AG04450 (cell line): ENCODE measurements at places on chromosomes 13 and 19. TPM values are rescaled to one million over a fixed set of nuclear protein-coding genes. Genes with fewer than 3 reads are reported as not detected.

DNM2 gene
- polyA plus RNA-seq = 36.9 and 49.1 TPM in 2 replicates

PCDH17 gene
- polyA plus RNA-seq = not detected in 2 replicates

- no peak for DNase-seq
These were observed 51.6 kb downstream of the USP12 start for GRCh38 chr13:27120011-27120410.

ZNF575 gene
- polyA plus RNA-seq = 0.16 and 0.17 TPM in 2 replicates

GRCh38 chr19:55256562-55257460, 2.0 kb downstream of the PPP6R1 start:
- DNase-seq = no peak

DNAJC15 gene
- polyA plus RNA-seq = 45.3 and 48.6 TPM in 2 replicates

GRCh38 chr13:78657699-78658629, 991 bp downstream of the OBI1 start:
- DNase-seq = no peak

DNA sequence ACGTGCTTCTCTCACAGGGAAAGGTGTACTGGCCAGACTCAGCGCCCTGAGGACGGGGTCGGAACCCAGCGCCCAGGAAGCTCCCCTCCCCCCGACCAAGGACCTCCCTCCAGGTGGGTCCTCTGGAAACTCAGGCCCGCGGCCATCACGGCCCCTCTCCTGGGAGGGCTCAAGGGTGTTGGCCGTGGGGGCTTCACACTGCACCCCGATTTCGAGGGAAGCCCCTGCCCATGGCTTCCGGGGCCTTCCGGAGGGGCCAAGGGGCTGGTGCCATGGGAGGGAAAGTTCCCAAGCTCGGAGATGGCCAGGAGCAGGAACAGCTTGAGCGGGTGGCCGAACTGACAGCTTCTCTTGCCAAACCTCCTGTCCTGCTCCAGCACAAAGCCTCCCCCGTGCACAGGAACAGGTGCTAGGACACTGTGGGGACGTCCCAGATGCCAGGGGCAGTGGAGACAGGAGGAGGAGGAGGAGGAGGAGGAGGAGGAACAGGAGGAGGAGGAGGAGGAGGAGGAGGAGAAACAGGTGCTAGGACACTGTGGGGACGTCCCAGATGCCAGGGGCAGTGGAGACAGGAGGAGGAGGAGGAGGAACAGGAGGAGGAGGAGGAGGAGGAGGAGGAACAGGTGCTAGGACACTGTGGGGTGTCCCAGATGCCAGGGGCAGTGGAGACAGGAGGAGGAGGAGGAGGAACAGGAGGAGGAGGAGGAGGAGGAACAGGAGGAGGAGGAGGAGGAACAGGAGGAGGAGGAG, 10.0 kb downstream of the SBNO2 start:
- no peak for DNase-seq

FGF22 gene
- polyA plus RNA-seq = not detected in 2 replicates

- no peak for DNase-seq
These were observed 653 bp downstream of the CLEC4M start for GRCh38 chr19:7763696-7764095.

GRCh38 chr19:38429055-38429810, 3.2 kb upstream of the RASGRP4 start:
- DNase-seq = no peak

DNA sequence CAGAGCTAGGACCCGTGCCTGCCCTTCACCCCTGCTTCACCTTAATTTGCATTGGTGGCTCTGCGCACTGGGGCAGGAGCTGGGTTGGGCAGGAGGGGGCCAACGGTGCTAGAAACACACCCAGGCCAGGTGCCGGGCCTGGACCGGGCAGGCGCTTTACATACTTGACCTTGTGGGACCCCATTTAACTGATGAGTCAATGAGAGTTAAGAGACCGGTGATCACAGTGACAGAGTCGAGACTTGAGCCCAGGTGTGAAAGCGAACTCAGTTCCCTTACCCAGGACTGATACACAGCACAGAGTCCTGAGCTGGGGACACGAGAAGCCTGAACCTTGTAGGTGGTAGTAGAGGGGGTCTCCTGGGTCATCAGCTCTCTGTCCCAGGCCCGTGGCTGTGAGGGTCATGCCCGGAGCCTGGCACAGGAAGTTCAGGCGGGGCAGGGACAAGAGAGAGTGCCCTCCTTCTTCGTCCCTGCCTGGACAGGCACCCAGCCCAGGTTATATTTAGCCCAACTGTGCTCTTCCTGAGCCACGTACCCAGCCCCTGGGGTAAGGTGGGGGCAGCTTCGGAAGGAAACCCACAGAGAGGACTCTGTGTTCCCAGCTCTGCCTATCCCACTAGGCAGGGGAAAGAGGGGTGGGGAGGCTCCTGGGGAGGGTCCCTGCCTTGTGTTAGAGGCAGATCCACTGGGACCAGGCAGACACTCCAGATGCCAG, 1.9 kb downstream of the PRX start:
- no peak for DNase-seq

ZNF548 gene
- polyA plus RNA-seq = 12.7 and 14.2 TPM in 2 replicates

TINCR gene
- polyA plus RNA-seq = 0.04 TPM in 1 of 2 replicates, not detected in the other

DNA sequence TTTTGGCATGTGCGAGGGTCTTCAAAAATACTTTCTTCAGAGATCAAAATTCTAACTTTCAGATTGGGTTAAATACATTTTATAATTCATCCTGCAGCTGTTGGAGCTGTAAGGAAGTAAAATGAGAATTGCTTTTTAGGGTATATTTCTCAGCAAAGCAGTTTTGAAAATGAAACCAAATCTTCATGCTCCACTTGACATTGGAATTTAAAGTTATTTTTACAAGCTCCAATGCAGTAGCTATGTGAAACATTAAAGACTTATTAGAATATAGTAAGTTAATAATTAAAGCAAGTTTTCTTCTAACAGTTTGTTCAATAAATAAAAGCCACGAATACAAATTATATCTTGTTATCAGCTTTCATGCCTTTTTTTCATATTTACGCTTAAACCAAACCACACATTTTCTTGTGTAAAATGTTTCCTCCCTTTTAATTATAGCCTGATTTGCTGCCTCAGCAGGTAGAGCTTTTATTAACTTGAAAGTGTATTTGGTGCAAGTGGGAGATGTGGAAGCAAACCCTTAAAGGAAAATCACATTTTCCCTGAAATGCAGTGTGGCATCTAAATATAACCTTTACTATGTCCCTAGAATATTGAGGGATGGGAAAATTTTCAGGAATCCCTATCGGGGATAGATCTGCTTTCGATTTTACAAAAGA, 12.4 kb upstream of the MICU2 start:
- DNase-seq = no peak

GRCh38 chr13:90690458-90691080, 656.9 kb upstream of the MIR17HG start:
- no peak for DNase-seq

- no peak for DNase-seq
These were observed 238.0 kb downstream of the GGACT start for GRCh38 chr13:100350601-100351000.

RELB gene
- 9.9 and 13.9 TPM in 2 replicates for polyA plus RNA-seq

DNA sequence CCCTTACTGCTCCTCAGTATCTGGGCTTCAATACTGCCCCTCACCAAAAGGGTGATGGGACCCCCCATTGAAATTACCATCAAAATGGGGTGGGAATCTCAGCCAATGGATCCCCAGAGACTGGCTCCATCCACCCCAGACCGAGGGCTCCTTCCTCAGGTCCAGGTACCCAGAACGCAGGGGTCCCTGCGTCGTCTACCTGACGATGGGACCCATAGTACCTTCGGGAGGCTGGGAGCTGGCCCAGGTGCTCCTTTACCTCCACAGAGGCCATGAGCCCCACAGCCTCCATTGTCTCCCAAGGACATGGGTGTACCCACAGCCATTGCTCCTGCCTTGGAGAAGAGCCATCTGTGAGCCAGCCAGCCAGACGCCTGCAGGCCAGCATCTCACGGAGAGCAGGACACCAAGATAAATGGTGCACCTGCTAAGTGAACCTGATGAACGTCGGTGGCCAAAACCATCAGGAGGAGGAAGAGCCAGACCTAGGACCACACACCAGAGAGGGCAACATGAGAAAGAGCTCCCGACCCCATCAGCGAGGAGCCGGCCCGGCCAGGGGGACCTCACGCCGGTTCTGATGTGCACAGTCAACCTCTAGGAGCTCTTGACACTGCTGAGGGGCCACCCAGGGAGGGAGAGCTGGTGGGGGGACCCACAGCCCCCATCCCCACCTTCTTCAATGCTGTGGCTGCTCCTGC, 156.8 kb upstream of the SOX1 start:
- DNase-seq = no peak

DNA sequence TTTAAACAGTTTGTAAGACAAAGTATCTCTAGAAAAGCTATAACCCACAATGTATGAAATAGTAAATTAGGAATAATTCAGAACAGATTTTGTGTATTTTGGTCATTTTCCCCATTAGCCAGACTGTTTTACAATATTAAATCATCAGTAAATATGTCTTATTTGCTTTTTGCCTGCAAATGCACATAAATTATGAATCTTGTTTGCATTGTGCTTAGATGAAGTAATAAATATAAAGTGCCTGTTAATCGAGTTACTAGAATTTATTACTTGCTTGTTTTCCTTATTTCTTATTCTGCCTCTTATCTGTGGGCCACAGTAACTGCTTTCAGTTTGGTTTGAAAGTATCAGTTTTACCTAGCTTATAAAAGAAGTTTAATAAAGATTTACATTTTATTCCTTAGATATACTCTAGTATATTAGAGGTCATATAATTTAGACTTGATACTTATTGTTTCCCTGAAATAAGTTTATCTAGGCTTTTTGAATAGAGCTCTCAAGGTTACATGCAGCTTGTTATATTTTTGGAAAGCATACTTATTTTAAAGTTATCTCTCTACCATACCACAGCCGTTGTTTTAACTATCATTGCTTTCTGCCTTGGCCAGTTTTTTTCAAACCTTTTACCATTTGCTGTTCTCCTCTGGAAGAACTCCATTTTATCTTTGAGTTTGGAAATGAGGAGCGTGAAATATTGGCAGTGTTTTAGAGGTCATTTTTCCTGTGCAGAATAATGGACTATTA, 238.0 kb downstream of the NBEA start:
- no peak for DNase-seq

- no peak for DNase-seq
These were observed 5.4 kb upstream of the NDUFB7 start for GRCh38 chr19:14577264-14577663.

DNA sequence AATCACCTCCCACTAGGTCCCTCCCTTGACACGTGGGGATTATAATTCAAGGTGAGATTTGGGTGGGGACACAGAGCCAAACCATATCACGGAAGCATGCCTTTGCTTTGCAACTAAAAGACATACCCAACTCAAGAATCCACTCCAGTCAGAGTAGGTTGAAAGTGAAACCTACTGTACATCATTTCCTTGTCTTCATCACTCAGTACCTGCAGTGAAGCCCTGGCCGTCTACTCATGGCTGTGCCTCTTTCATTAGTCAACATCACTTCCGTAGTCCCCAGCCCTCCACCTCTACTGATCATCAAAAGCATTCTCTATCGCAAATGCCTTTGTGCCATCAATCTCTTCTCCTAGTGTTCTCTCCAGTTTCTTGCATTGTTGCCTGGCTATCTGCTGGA, 343.1 kb upstream of the ARGLU1 start:
- no peak for DNase-seq

- no peak for DNase-seq
These were observed 524.1 kb upstream of the SLITRK5 start for GRCh38 chr13:87147076-87147475.

- peak; percentile 82 for DNase-seq
These were observed 49.3 kb downstream of the IFT88 start for GRCh38 chr13:20616059-20616797.

DNA sequence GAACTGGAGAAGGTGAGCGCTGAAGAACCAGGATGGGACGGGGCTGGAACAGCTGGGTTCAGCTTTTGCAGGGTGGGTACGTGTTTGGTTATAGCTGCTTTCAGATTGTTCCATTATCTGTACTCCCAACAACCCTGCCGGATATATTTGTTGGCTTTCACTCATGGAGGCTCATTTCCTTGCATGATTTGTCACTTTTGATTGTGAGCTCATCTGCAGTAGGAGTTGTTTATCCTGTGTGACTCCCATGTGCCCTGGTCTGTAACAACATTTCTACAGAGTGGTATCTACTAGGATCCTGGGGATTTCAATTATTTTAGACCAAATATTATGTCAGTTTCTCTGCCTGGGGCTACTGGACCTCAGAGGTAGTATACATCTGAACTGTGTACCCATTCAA, 5.4 kb downstream of the ARL11 start:
- no peak for DNase-seq

CEACAM1 gene
- not detected in 2 replicates for polyA plus RNA-seq

TPTE2 gene
- not detected in 2 replicates for polyA plus RNA-seq

GRCh38 chr19:42284591-42285341, 15.7 kb downstream of the CIC start:
- DNase-seq = no peak

KLK12 gene
- not detected in 2 replicates for polyA plus RNA-seq

DNA sequence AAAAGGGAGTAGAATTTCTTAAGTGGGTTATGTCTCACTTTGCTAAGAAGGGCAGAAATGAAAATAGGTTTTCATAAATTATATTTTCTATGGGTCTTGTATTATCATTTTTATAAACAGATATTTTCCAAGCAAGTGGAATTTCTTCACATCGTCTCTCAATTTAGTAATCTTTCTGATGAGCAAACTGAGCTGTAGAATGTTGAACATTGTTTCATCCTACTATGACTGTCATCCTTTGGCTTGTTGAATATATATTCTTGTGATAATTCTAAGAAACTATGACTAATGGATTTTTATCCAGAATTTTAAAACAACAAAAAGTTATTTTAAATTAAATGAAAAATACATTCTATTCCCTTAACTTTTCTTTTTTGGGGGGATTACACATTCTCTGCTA, 313.8 kb downstream of the ENOX1 start:
- no peak for DNase-seq

DNA sequence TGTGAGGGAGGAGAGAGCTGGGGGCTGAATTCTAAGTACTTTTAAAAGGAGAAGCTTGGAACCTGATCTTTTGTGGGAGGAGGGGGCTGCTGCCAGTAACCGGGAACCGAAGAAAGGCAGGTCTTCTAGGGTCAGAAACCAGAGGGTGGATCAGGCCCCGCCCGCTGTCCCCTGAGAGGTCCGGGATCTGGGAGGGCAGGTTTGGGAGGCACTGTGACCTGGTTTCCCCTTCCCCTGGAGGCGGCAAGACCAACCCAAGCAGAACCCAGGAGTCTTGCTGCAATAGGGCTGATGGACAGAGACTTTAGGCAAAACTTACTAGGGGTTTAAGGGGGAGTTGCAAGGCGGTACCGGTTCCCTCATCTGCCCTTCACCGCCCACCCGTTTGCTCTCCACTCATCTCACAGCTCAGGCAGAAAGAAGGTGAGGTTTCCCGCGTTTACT, 707 bp upstream of the KLK8 start:
- no peak for DNase-seq

FLT3LG gene
- 3.7 and 5.9 TPM in 2 replicates for polyA plus RNA-seq

TLE2 gene
- polyA plus RNA-seq = 0.47 and 0.82 TPM in 2 replicates
